ENCODE measurements at places on chromosomes 4 and X.

DNA sequence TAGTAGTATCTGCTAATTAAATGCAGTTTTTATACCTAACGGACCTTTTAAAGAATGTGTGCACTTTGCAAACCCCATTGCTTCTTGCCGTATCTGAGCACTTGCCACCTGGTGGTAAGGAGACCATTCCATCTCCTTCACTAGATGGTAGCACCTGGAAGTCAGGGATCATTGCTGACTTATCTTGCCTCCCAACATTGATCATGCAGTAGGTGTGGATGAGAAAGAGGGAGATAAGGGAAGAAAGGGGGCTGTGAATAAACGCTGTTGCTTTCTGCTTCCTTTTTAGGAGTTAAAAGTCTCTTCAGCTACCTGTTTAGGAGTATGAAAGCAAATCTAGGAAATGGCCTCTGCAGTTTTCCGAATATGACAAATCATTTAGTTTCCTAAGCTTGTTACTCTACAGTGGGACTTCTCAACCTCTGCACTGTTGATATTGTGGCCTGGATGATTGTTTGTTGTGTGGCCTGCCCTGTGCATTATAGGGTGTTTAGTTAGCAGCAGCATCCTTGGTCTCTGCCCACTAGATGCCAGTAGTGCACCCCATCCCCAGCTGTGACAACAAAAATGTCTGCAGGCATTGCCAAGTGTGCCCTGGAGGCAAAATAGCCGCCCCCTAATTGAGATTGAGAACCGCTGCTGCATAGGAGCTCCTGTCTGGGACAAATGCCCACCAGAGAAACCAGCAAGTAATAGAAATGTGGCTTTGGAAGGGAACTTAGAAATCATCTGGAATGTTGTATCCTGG lies 38.8 kb downstream of the GAB1 start:
- DNase-seq: no peak

DNA sequence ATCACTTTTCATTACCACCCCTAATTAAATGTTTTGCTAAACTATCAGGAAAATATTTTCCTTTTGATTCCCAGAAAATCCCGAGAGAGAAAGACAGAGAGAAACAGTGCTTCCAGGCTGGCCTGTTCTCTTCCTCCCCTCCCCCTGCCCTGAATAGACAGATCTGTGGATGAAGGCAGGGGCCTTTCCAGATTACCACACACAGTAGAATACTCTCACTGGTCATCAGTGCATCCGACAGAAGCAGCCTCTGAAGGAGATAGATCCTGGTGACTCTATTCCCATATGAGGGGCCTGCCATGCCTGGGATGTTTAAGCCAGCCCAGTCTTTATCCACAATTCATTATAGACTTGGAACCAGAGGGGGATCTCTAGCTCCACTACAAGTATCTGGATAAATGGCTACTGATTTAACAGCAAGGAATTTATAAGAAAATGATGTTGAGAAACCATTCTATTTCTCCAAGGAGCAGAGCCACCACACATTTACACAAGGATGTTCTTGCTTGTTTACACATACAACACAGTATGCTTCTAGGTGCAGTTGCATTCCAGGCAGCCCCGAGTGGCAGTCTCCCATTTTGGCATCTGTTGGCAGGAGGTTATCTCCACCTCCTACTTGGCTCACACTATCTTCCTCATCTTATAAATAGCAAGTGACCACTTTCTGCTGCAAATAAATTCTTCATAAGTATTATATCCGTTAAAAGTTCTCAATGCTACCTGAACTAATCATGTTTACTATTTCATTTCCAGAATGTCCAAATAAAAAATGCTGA lies 115.8 kb downstream of the HS6ST2 start:
- no peak for DNase-seq

- no peak for DNase-seq
Measured at GRCh38 chr4:75494563-75494962, 19.6 kb downstream of the RCHY1 start.

DNA sequence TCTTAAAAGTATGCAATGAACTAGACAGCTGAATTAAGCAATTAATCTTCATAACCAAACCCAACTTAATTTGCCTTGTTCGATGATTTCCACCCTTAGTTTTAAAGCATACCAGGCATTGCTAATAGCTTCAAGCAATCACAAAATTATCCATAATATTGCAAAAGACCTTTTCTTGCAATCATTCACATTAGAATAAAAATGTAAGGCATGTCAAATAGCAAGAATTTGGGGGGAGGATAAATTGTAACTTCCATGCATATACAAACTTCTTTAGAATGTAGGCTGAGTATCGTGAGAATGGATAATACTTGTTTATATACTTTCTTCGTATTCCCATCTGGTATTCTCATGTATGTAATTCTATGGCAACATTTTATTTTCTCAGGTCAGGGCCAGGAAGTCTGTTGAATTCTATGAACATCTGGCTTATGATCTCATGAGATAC lies 28.7 kb upstream of the BMP2K start:
- no peak for DNase-seq

DNA sequence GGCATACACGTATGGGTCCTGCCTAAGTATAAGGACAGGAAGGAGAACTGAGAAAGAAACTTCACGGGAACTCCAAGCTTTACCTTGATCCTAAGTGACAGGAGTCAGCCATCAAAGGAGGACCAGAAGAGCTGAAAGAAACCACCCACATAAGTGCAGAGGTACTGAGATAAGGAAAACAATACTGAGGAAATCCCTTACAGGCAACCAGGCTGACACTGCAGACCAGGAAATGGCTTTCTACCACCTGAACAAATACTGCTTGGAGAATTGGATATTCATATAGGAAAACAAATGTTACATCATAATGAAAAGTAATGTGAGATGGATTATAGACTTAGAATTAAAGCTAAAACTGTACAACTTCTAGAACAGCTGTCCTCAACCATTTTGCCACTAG lies 127.0 kb downstream of the IL15 start:
- no peak for DNase-seq

DNA sequence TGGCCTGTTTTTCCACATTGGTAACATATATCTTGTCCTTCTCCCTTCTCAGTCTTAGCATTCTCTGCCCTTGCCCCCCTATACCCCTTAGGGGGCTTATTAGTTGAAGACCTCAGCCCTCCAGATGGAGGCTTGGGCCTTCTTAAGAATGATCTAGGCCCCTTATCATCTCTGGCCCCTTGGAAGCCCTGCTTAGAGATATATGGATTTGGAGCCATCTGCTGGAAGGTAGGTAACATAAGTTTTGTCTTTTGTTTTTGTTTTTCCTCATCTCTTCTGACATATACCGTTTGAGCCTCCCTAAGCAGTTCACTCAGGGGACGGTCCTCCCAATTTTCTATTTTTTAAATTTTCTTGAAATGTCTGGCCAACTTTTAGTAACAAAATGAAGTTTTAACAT lies 48.3 kb upstream of the NAP1L2 start:
- DNase-seq: no peak

DNA sequence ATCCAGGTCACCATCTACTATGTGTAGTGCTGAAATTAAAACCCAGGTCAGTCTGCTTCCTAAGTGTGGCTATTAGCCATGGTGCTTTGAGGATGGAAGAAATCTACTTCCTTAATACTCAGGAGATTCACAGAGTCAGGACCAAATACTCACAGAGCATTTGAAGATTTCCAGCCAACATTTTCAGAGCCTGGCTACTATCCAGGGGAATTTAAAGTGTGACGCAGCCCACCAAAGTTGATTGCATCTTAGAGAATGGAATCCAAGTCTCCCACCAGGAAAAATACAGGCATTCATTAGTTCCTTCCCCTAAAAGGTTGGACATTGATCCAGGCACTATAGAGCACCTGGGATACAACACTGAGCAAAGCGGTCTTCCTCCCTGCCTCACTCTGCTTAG lies 83.8 kb downstream of the HS3ST1 start:
- DNase-seq: no peak

DNA sequence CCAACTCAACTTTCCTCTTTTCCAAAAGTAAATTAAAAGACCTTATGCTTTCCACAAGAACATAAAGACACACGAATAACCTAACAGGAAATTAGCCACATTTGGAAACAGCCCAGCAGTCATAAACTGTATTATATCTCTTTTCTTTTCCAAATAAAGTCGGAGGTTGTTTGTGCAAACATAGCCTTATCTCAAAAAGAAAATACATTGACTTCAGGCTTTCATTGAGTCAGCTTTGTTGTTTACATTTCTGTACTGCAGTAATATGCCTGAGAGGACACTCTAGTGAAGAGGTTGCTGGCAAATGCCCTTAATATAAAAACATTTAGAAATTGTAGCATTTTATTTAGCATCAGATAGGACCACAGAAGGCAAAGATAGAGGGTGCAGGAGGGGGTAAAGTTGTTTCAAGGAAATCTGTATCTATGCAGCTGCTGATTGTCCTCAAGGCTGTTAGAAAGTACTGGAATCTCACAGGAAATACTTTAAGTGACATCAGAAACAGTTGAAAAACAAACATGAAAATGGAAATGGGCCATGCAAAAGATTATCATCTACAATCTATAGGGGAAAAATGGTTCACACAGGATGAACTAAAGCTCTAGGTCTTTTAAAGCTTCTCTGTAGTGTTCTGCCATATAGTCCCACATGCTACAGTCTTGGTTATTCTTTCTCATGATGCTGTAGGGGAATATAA lies 14.5 kb downstream of the LNX1 start:
- no peak for DNase-seq

DNA sequence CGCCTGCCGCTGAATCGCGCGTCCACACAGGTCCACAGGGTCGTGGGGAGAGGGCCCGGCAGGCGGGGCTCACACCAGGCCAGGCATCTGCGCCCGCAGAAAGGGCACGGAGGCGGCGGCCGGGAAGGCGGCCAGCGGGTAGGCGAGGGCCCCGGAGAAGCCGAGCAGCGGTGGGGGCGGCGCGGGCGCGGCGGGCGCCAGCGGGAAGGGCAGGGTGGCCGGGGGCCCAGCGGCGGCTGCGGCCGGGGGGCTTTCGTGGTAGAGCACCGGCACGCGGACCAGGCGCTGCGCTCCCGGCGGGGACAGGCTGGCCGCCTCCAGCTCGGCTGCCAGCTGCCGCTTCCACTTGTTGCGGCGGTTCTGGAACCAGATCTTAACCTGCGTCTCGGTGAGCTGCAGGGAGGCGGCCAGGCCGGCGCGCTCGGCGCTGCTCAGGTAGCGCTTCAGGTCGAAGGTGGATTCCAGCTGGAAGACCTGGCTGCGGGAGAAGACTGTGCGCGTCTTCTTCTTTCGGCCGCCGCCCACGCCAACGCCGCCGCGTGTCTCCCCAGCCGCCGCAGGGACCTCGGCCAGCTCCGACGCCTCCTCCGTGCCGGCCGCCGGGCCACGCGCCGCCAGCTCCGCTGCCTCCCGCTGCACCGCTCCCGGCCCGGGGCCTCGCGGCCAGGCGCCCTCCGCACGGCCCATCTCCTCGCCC lies 3.9 kb downstream of the HMX1 start:
- DNase-seq: no peak

DNA sequence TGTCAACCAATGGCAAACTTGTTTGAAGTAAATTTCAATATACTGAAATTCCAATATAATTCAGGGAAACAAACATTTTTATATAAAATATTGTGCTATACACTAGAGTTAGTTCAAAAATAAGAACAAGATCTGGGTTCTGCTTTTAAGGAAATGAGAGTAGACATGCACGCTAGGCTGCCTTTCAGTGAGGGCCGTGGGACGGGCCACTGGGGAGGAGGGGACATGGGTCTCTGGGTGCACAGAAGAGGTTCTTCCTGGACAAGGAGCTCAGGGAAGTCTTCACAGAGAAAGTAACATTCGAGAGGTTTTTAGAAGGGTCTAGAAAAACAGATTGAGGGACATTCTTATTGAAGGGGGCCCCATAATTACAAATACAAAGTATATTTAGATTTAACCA lies 64.4 kb downstream of the SHROOM3 start:
- no peak for DNase-seq

DNA sequence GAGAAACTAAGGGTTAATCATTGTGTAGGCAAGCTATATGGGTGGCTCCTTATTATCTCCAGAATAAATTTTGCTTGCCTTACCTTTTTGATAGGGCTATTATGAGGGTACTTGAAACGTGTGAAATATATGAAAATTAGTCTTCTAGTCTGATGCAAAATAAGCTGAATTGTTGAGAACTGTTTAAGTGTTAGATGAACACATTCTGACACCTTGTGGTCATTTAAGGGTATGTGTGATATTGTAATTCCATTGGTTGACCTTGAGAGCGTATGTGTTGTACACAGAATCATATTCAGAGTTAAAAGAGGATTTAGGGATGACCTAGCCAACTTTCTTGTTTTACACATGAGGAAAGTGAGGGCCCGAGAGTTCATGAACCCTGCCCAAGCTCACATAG lies 44.6 kb upstream of the LINC00632 start:
- DNase-seq: no peak

GRCh38 chr4:77047037-77047436 lies 28.8 kb downstream of the CCNI start:
- DNase-seq: no peak

- no peak for DNase-seq
Measured at GRCh38 chr4:41332510-41333054, 75.9 kb downstream of the UCHL1 start.

- DNase-seq: no peak
Measured at GRCh38 chrX:25154168-25154567, 138.4 kb upstream of the ARX start.

GRCh38 chr4:6085691-6086628 lies 67.7 kb upstream of the C4orf50 start:
- DNase-seq: no peak

- DNase-seq: no peak
Measured at GRCh38 chr4:38920186-38920585, 52.6 kb downstream of the FAM114A1 start.

GRCh38 chrX:143683486-143683885 lies 37.1 kb downstream of the SPANXN2 start:
- DNase-seq: no peak

GRCh38 chr4:102829803-102830202 lies 2.5 kb upstream of the UBE2D3 start:
- no peak for DNase-seq

GRCh38 chrX:71626576-71626975 lies 8.3 kb upstream of the CXCR3 start:
- DNase-seq: no peak

DNA sequence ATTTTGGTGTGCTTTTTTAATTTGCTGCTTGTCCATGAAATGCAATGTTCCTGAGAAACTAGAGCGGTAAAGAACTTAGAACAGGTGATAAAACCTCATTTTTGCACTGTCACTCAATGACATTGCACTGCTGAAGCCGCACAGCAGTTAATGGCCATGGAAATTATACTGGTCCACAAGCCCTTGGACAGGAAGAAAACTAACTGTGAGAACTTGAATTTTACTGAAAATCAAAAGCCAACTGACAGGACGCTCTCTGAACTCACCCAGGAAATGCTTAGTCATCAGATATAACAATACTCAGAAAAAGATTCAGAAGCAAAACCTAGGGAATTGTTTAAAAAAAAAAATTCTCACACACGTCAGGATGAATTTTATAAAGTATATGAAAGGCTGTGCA lies 246.4 kb upstream of the SLC7A11 start:
- no peak for DNase-seq

GRCh38 chr4:54545663-54546424 lies 111.9 kb upstream of the KIT start:
- no peak for DNase-seq

DNA sequence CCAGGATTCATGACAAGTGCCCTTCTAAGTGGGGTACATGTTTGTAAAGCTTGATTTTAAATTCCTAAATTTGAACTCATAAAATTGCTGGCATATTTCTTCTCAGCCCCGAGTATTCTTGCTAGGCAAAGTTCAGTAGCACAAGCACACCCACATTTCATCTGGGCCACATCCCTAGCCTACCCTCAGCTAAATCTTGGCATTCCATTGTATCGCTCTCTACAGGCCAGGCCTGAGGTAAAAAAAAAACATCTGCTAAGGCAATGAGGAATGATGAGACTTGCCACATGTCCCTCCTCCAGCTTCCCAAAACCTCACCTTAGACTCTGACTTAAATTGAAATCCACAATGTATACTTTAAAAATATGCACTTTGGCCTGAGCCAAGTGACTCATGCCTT lies 51.4 kb upstream of the VCX3B start:
- DNase-seq: no peak

Measured in activated CD8-positive, alpha-beta memory T cell treated with anti-CD3 and anti-CD28 coated beads for 1 hour (primary cell).